GM12878 (cell line): ENCODE measurements at places on chromosomes 1 and 21. TPM values are rescaled to one million over a fixed set of nuclear protein-coding genes. Genes with fewer than 3 reads are reported as not detected.

The UBXN10 gene
- not detected in 2 replicates for total RNA-seq

The DCST2 gene
- total RNA-seq = 0.36 TPM in 1 of 2 replicates, not detected in the other

The LCE1D gene
- total RNA-seq = not detected in 2 replicates

The BSND gene
- 0.03 TPM in 1 of 2 replicates, not detected in the other for total RNA-seq

The GBP2 gene
- 3.1 TPM in 2 replicates for total RNA-seq
